ENCODE measurements at places on chromosomes 7 and 10.

GRCh38 chr7:105715528-105715927 is 134.2 kb upstream of the EFCAB10 start:
- no peak for DNase-seq

DNA sequence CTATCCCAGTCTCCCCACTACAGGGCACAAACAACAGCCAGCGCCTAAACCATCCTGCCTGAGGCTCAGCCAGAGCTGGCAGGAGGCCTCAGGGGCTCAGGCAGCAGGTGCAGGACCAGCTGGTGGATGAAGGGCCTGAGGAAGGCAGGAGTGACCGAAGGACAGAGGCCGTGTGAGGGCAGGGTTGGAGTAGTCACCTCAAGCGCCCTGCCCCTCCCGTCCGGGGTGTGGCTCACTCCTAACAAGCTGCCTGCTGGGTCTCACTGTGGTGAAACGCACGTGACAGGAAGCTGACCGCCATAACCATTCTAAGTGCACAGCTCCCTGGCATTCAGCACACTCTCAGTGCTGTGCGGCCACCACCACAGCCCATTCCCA is 281.1 kb downstream of the ELFN1 start:
- no peak for DNase-seq

DNA sequence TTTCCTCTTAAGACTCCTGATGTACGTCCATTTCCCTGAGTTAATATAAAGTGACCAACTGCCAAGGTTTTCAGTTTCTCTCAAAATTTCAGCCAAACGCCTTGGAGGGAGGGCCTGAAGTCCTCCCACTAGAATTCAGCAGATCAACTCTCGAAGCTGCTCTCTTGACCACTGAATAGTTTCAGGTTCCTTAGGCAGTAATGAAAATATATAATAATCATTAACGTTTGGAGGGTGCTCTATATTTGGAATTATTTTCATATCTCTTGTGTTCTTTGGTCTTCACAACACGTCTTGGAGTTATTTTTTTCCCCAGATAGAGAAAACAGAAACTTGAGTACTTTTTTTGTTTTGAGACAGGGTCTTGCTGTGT is 123.6 kb upstream of the SFMBT2 start:
- DNase-seq: no peak

GRCh38 chr7:4700577-4701235 is 18.6 kb downstream of the FOXK1 start:
- DNase-seq: no peak

DNA sequence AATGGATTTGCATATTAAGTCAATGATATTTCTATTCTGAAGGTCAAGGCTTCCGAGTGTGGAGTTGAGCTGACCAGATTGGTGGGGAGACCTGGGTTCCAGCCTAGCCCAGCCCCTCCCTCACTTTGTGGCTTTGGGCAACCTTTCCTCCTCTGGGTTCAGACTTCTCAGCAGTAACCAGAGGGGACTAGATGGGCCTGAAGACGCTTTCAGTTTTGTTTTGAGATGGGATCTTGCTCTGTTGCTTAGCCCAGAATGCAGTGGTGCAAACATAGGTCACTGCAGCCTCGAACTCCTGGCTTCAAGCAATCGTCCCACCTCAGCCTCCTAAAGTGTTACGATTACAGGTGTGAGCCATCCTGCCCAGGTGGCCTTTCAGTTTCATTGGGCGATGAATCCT is 68.1 kb upstream of the LEP start:
- DNase-seq: no peak

DNA sequence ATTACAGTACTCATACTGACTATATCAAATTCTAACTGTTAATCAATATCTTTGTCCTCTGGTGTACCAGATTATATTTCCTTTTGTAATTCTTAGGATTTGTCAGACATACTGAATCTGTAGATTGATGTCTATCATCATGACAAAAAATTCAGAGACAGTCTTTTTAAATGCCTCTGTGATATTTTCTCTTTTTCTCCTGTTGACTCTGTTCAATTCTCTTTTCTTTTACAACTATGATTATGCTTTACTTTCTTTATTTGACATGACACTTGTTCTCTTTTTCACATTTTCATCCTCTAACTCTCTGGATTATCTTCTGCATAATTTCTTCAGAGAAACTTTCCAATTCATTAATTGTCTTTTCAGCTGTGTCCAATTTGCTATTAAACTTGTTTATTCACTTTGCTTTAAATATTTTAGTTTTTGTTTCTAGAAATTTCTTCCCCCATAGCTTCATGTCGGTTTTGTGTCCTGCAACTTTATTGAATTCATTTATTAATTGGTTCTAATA is 153.6 kb downstream of the PFKFB3 start:
- DNase-seq: no peak
